ENCODE measurements at places on chromosomes 2 and 18.

GRCh38 chr2:136796339-136796738 is 31.0 kb downstream of the THSD7B start:
- DNase-seq: no peak

DNA sequence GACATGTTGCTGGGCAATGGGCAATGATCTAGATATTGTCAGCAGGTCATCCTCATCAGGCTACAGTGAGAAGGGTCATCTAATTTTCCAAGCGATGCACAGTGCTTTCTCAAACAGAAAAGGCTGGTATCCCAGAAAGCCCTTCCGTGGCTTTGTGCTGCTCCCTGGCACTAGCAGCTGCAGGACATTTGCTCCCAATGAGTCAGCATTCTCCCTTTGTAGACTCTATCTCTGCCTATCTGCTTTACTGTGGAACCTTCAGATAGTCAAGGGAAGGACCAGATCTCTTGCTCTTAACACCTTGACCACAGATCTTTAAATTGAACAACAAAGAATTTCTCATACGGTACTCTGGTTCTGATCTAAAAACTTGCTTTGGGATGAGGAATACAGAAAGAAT is 101.4 kb downstream of the CDH2 start:
- no peak for DNase-seq

GRCh38 chr2:109516445-109517117 is 97.2 kb downstream of the SEPTIN10 start:
- no peak for DNase-seq

- DNase-seq: no peak
These were observed 10.9 kb downstream of the ANKRD23 start for GRCh38 chr2:96832754-96833507.

DNA sequence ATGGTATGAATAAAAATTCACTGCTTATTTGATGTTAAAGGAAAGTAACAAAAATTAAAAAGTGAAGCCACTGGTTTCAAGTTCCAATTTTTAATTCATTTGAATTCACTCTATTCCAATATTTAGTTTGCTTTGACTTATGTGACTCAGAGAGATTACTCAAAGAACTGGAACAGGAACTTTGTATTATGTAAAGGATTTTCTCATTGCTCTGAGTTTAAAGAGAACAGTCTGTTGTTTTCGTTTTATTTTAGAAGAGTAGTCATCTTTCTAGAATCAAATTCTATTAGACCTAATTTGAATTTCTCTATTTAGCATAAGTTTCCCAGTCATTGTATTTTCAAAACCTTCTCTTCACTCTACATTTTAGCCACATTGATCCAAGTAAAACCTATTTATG is 300.1 kb upstream of the SLC8A1 start:
- no peak for DNase-seq

GRCh38 chr2:218895759-218896500 is 15.3 kb downstream of the WNT10A start:
- no peak for DNase-seq

GRCh38 chr2:2931318-2932075 is 446.1 kb downstream of the EIPR1 start:
- no peak for DNase-seq

- no peak for DNase-seq
These were observed 28.9 kb downstream of the OSBPL1A start for GRCh38 chr18:24368749-24369148.

DNA sequence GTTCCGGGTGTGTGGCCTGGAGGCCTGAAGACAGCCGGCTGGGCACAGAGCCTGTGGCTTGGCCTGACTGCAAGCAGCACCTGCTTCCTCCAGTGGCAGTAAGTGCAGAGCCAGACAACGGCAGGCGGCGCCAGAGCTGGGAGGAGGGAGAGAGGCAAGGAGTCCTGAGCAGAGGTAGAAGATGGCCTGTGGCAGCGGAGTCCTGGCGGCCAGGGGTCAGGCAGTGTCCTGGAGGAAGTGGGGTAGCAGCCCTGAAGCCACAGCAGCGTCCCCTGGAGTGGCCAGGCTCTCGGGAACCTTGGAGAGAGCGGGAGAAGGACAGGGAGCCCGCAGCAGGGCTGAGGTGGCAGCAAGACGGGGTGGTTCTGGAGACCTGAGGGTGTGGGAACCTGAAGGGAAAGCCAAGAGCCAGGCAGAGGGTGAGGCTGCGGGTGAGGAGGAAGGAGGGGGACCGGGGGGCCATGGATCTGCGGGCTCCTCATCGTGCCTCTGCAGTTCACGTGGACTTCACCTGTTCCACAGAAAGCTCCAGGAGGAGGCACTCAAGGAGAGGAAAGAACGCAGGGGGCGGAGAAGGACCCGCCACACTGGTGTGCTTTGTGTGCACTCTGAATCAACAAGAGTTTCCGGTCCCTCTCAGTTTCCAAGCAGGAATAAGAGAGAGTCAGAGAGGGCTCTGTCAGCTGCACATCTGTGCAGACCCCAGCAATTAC is 85.9 kb downstream of the USP40 start:
- DNase-seq: no peak

GRCh38 chr2:8148260-8149006 is 533.4 kb upstream of the ID2 start:
- DNase-seq: no peak

GRCh38 chr2:32262105-32262504 is 2.6 kb downstream of the NLRC4 start:
- DNase-seq: no peak

- DNase-seq: no peak
These were observed 48.6 kb upstream of the MSTN start for GRCh38 chr2:190111166-190111565.

- DNase-seq: no peak
These were observed 261.1 kb downstream of the NBAS start for GRCh38 chr2:15299904-15300520.

GRCh38 chr2:228118940-228119339 is 62.5 kb downstream of the SPHKAP start:
- DNase-seq: no peak

- DNase-seq: no peak
These were observed 9.4 kb upstream of the PRLH start for GRCh38 chr2:237556773-237557632.

- no peak for DNase-seq
These were observed 602.4 kb downstream of the METTL4 start for GRCh38 chr18:1968801-1969498.

DNA sequence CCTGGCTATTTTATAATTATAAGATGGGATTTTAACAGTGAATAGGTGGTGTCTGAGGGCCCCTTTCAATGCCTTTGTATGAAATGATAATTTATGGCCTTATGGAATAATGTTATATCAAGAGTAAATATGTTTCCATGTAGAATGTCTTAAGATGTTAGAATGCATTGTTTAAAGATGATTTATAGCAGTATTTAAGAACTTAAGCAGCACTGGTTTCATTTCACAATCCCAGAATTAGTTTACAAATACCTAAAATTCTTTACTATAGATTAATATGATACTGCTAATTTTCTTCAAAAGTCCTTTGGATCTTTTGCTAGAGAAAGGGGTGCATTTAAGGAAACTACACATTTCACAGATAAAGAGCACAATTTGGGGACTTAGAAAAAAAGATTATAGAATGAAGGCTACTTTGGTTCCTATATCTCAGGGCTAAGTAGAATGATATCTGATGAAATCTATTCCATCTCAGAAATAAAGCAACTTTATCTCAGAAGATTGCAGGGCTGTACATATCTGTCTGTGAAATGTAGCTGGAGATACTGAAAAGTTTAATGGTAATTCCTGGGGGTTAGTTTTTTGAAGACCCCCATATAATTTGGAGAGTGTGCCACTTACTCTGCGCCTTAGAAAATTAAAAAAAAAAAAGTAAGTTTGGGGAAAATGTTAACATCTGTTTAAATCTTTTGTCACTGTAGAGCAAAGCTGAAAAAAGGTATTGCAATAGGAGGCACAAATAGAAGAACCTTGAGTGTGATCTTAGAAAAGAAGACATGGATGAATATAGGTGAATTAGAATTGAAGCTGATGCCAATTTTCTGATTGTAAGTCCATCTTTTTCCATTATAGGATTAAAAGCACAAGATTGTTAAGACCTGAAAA is 123.4 kb downstream of the GULP1 start:
- no peak for DNase-seq

DNA sequence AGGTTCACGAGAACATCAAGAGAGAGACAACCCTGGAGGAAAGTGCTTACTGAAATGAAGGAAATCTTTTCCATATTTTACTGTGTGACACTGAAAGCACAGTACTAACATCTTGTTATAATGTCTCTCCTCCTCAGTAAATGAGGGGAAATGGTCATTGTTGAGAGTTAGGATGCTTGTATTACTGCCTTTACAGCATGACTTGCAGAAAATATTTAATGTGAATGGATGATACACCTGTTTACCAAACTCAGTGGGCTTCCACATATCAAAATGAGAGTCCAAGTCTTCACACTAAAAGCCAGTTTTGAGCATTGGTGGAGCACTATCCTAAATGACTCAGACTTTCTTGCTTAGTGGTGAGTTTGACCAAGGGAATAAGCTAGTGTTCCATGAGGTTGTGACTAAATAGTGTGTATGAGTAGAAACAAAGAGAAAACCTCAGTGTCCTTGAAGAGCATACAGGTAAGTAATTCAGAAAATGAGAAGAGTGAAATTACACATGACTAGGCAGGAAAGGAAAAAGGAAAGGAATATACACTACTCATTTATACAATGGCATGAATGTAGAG is 930.7 kb upstream of the CELF4 start:
- no peak for DNase-seq

DNA sequence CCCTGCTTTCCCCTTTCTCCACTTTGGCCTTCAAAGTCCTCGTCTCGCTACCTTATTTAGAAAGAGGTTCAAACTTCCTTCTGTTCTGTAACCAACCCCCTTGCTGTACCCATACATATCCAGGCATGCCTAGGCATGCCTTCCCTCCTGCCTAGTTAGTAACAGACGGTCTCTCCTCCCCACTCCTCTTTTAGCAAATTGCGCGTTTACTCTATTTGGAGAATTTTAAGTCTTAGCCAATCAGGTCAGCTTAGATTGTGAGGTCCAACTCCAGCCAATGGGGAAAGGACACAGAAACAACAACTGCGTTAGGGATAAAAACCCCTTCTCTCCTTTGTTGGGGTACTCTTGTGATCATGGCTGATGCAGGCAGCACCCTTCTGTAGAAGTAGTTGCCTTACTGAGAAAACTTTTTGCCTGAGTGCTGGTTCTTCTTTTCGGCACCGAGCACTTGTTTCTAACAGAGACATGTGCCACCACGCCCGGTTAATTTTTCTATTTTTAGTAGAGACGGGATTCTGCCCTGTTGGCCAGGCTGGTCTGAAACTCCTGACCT is 85.9 kb upstream of the FOXI3 start:
- no peak for DNase-seq

GRCh38 chr2:208013285-208014178 is 11.8 kb downstream of the PLEKHM3 start:
- DNase-seq: no peak

DNA sequence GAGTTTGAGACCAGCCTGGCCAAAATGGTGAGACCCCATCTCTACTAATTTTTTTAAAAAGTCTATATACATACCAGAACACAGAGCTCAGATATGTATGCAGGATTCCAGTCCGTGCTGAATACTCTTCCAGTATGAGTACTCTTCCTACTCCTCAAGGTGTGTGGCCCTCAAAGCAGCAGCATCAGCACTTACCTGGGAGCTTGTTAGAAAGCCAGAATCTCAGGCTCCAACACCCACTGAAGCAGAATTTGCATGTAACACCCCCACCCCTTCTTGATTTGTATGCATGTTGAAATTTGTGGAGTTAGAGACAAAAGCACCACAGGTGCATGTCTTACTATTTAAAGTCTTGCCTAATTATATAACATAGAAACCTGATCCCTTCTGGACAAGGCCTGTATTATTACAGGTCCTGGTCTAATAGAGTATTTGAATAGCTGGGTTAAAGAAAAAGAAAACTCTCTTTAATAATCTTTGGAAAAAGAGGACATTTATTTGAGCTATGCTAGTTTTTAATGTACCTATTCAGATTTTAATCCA is 50.3 kb upstream of the NFE2L2 start:
- DNase-seq: no peak

GRCh38 chr2:46167406-46167805 is 129.8 kb upstream of the EPAS1 start:
- DNase-seq: no peak

- DNase-seq: no peak
These were observed 502.1 kb downstream of the TGIF1 start for GRCh38 chr18:3952031-3952430.

DNA sequence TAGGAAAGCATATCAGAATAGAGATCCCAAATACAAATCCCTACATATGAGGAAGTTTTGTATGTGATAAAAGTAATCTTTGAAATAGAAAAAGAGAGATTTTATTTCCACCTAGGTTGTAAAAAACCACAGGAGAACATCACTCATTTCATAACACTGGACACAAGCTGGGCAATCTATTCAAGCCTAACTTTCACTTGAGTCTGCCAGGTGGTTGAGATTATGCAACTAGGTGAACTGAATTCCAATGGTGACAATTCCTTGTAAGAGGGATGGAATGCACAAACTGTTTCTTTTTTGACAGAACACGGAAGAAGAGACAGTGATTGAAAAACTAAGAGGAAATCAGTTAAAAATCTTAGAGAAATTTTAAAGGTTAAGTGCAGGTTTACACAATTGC is 619.6 kb upstream of the TMEFF2 start:
- DNase-seq: no peak

DNA sequence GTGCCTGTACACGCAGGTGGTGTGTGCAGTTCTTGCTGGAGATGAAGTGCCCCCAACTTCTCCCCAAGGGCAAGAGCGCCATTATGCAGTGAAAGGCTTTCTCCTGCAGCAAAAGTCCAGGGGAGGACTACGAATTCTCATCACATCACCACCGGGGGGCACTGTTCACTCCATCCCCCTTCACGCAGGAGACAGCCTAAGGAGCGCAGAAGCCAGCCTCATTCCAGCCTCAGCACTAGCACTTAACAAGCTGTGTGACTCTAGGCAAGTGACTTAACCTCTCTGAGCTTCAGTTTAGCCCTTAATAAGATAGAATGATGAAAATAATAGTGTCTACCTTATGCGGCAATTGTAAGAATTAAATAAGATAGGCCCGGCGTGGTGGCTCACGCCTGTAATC is 32.3 kb downstream of the DNMT3A start:
- DNase-seq: peak; percentile 53

- DNase-seq: no peak
These were observed 47.3 kb downstream of the RBKS start for GRCh38 chr2:27842894-27843293.

DNA sequence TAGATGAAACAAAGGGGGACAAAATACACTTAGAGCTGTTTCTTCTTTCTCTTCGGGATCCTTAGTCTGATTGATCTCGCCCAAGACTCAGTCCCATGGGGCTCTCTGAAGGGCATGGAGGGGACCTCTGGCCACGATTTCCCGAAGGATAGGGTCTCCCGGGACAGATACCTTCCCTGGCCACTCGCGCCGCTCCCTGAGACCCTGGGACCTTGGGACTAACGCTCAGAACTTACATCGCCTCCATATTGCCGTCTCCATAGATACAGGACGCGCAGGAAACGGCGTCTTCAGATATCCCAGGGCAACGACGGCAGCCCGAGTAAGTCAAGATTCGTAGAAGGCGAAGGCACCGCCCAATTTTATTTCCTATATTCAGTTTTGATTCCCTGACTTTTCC is at the start of gene CFAP65:
CFAP65 (minus strand) TSS at position 265 of the 400 bp plus-strand sequence. CDS start 2,468 bp downstream, outside the sequence.
- no peak for DNase-seq

- DNase-seq: no peak
These were observed 279.6 kb downstream of the SLC4A3 start for GRCh38 chr2:219907011-219907365.

Data from activated CD4-positive, CD25-positive, alpha-beta regulatory T cell treated with anti-CD3 and anti-CD28 coated beads, Interleukin-2, amount 50 U/mL, for 72 hours (primary cell).